Naive thymus-derived CD8-positive, alpha-beta T cell (primary cell): ENCODE measurements at places on chromosomes 11 and 22. TPM values are rescaled to one million over a fixed set of nuclear protein-coding genes. Genes with fewer than 3 reads are reported as not detected.

GRCh38 chr11:63906585-63906984 is 10.4 kb downstream of the RCOR2 start:
- H3K4me1 ChIP-seq = peaks cover 6% of the 10 kb centered on the region
- H3K27ac ChIP-seq = peak overlapping the region; percentile 57

DNA sequence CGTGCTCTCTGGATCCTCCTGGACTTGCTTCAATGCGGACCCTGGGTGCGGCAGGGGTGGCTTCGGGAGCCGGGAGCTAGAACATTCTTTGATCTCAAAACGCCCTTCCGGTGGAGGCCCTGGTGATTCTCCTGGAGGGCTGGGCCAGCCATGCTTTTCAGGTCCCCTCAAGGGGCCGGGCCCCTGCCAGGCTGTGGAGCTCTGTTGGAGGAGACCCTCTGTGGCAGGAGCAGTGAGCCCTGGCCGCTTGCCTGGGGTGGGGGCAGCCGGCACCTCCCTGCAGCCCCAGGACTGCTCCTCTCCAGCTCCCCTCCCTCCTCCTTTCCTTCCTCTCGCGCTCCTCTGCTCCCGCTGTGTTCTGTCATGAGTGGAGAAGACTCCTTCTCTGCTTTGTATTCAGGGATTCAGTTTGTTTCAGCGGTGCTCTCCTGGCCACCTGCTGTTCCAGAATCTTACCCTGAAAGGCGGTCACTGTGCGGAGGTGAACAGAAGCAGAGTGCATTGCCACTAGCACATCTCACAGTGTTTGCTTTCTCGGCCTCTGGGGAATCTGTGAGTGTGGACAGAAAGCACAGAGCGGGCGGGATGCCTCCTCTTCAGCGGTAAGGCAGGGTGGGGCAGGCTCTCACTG is 289.1 kb downstream of the TBC1D22A start:
- peak overlapping the region; percentile 48 for H3K27ac ChIP-seq
- no peak overlapping the region for H3K4me3 ChIP-seq
- peaks cover 2% of the 10 kb centered on the region for H3K36me3 ChIP-seq

DNA sequence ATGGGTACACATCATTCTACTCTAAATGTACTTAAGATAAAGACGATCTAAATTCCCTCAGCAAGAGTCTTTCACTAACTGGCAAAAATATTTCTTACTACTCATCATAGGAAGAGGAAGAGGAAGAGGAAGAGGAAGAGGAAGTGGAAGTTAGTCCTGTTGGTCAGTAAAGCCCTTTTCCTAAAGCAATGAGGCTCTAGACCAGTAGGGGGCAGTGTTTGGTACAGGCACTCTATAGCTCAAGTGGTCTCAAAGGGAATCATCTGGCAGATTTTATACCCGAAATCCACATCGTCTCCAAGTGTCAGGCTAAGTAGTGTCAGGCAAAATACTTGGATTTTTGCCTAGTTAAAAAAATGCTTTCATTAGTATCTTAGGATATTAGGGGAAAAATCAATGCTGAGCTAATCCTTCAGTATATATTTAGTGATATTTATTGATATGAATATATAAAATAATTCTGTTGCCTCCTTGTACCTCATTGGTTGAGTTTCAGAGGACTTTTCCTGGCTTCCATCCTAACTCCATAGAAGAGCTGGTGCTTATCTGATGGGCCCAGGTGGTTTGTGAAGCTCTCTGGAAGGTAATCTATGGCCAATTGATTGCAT is 7.7 kb downstream of the BLID start:
- peaks cover 26% of the 10 kb centered on the region for H3K27me3 ChIP-seq
- no peaks in the 10 kb centered on the region for H3K36me3 ChIP-seq

GRCh38 chr22:39567135-39567946 is 3.2 kb upstream of the CACNA1I start:
- H3K4me3 ChIP-seq = peak overlapping the region; percentile 44
- peaks cover 25% of the 10 kb centered on the region for H3K4me1 ChIP-seq
- no peaks in the 10 kb centered on the region for H3K27me3 ChIP-seq

The TSPAN18 gene
- polyA plus RNA-seq = 4.1 TPM

The CRYAB gene
- polyA plus RNA-seq = not detected
